ENCODE measurements at places on chromosomes 4 and X. TPM values are rescaled to one million over a fixed set of nuclear protein-coding genes. Genes with fewer than 3 reads are reported as not detected.

The SSX1 gene
- not detected for total RNA-seq

DNA sequence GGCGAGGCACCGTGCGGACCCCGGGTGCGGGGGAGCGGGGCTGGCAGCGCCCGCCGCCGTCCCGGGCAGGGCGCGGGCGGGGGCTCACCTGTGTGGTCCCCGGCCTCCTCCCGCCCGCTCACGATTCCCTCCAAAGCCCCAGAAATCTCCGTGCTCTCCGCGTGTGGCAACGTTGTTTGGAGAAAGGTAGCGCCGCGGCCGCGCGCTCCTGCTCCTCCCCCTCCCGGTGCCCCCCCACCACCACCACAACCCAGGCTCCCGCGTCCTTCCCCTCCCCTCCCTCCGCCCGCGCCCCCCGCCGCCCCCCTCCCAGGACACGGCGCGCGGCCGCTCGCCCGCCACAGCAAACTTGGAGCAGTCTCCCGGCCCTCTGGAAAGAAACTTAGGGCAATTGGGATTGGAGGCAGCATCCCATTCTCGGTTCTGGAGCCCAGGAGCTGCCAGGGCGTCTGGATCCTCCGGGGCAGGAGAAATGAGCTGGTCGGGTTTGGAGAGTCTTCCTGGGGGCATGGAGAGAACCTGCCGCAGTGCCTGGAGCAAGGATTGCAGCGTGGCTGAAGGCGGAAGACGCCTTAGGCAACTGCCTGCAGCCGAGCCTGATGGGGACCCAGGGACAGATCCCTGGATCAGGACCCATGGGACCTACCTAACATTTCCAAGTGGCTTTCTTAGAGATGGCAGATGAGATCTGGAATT, 855 bp downstream of the KLF3 start:
- DNase-seq: no peak

DNA sequence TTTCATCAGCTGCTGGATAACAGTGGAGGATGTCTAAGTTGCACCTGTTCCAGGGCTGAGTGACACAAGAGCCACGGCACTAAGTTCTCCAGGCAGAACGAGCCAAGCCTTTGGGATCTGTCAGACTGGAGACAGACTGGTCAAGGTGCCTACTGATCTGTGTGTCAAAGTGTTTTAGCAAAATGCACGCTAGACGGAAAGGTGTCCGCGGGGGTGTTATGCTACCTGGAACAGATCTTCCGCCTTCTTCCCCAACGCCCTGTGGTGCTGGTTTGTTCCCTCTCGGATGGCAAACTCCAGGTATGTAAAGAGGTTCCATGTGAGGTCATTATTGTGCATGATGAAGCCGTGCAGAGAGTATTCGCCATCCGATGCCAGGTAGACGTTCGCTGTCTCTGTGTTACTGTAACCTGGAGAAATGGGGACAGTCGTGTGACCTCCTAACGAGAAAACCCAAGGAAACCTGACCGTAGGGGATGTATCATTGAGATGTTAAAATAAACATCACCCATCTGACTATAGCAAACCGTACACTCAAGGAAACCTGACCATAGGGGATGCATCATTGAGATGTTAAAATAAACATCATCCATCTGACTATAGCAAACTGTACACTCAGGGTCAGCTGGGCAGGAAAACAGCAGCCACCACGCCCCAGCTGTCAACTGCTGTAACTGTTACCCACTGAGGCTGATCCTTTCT, 29.7 kb upstream of the SLC25A6 start:
- peak; percentile 49 for DNase-seq

The IL1RAPL2 gene
- not detected for total RNA-seq

DNA sequence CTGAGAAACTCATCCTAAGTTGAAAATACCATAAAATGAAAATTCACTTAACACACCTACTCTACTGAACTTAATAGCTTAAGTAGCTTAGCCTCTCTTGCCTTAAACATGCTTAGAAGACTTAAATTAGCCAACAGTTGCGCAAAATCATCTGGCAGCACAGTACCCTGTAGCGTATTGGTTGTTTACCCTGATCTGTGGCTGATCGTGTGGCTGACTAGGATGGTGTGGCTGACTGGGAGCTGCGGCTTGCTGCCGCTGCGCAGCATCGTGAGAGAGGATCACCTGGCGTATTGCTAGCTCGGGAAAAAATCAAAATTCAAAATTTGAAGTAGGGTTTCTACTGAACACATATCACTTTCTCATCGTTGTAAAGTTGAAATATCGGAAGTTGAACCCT, 6.3 kb downstream of the RUFY3 start:
- no peak for DNase-seq

The TMPRSS11F gene
- total RNA-seq: not detected

The ESX1 gene
- not detected for total RNA-seq

The WFS1 gene
- 0.89 TPM for total RNA-seq

DNA sequence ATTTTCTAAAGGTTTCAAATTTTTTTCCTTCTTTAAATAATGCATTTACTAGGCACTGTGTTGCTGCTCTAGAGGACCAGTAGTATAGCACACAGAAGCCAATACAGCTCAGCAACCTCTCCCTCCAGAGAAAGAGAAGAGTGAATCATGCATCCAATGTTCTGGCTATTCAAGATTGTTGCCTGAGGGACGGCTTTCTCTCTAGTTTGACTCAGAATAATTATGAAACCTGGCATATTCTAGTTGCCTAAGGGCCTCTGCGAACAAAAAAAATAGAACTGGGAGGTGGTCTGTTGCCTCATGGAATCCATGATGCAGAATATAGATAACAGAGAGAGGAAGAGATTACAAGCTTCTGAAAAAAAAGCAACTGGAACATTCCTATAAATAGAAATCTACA, 1233.3 kb upstream of the PABPC4L start:
- DNase-seq: no peak

The CLGN gene
- total RNA-seq: not detected

The SLC49A3 gene
- not detected for total RNA-seq

The PDZD4 gene
- not detected for total RNA-seq

DNA sequence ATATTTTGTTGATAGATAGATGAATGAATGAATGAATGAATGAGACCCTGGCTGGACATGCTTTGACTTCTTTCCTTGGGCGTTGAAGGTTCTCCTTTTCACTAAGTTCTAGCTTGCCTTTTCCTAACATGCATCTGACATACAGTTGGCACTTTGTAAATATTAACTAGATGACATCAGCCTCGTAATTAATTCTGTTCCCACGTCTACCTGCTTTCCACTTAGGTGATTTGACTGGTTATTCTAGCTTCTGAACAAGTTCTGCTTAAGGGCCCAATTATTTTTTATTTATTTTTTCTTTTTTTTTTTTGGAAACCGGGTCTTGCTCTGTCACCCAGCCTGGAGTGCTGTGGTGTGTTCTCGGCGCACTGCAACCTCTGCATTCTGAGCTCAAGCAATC, 13.9 kb upstream of the RASL11B start:
- DNase-seq: no peak

GRCh38 chrX:40103565-40104323, 6.0 kb upstream of the BCOR start:
- no peak for DNase-seq

All from Karpas-422 (cell line).